Cerebellum (tissue), 4 donors: ENCODE measurements at places on chromosomes 4 and X.
A peak's percentile ranks its signal among the peaks of the same experiment; 100 is the strongest.

GRCh38 chrX:45515262-45516215 lies 314.9 kb upstream of the DIPK2B start:
- DNase-seq, result peak; percentile 2

GRCh38 chrX:109485470-109486340 lies 3.8 kb upstream of the GUCY2F start:
- DNase-seq, result peak; percentile 31

GRCh38 chr4:166257891-166258290 lies 384.9 kb downstream of the TLL1 start:
- no peak for DNase-seq

GRCh38 chrX:39322496-39322895 lies 521.2 kb downstream of the MID1IP1 start:
- no peak for DNase-seq

GRCh38 chr4:144356941-144357381 lies 216.4 kb upstream of the GYPA start:
- no peak for DNase-seq

GRCh38 chrX:56314334-56314733 lies 82.2 kb downstream of the KLF8 start:
- no peak for DNase-seq

- no peak for DNase-seq
Observed at GRCh38 chrX:253451-254297, 27.5 kb upstream of the PLCXD1 start.

GRCh38 chrX:45850197-45850774 lies 649.6 kb upstream of the DIPK2B start:
- DNase-seq, result no peak

GRCh38 chr4:9901257-9901656 lies 119.8 kb downstream of the DRD5 start:
- DNase-seq, result no peak

DNA sequence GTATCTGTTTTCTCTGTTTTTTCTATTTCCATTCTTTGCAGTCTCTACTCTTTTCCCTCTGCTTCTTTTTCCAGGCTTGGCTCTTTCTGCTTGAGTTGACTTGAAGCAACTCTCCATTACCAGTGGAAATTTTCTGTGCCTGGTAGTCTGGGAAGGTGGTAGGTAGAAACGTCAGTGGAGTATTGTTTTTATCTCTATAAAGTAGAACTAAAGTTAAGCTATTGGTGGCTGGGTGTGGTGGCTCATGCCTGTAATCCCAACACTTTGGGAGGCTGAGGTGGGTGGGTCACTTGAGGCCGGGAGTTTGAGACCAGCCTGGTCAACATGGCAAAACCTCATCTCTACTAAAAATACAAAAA lies 438.1 kb upstream of the AR start:
- DNase-seq, result no peak

DNA sequence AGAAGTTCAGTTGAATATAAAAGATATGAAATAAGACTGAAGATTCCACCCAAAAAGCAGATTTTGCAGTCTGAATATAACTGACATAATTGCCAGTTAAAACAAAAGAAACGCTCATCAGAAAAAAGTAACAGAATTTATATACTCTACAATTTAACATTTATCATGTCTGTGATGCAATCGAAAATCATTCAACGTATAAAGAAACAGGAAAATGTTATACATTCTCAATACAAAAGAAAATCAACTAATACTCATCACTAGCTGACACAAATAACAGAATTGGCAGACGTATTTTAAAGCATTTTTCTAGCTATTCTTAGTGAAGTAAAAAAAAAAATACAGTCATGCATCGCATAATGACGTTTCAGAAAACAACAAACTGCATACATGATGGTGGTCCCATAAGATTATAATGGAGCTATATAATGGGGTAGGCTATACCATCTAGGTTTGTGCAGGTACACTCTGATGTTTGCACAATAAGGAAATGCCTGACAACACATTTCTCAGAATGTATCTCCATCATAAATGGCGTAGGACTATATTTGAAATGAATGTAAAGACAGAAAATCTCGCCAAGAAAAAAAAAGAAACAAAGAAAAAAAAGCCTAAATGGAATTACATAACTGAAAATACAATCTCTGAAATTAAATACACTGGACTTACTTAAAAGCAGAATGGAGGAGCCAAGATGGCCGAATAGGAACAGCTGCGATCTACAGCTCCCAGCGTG lies 34.3 kb downstream of the OR13H1 start:
- DNase-seq, result no peak

DNA sequence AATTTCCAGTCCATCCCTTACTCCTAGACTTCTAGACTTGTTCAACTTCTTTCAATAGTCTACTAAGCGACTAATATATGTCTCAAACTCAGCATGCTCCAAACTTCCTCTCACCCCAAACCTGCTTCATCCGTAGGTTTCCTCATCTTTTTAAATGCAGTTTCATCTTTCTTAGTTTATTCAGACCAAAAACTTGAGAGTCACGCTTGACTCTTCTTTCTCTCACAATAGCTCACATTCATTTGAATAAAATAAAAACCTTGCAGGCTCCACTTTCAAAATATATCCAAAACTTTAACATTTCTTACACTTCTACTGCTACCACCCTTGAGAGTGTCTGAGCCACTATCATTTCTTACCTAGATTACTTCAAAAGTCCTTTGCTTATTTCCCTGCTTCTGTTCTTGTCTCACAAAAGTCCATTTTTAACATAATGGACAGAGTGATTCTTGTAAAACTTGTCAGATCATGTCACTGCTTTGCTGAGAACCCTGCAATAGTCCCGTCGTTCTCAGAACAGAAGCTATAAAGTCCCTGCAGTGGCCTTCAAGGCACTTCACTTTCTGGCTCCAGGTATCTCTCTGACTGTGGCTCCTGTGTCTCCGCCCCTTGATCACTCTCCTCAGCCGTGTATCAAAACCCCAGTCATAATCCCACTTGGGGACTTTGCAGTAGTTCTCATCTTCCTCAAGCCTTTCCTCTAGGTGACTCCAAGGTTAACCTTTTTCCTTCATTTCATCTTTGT lies 167.6 kb downstream of the ARHGAP24 start:
- no peak for DNase-seq

DNA sequence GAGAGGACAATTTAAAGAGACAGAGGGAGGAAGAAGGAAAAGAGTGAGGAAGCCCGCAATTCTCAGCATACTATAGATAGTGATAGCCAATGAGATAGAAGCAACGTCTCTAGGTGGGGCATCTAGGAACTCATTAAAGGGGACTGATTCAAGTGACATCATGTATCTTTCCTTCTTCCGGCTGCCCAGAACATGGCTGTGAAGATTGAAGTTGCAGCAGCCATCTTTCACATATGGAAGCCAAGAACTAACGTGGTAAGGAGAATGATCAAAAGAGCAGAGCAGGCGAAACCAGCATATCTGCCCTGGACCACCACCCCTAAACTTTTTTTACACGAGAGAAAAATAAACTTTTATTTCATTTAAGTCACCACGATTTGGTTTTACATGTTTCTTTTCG lies 133.8 kb downstream of the DDX53 start:
- DNase-seq, result no peak

DNA sequence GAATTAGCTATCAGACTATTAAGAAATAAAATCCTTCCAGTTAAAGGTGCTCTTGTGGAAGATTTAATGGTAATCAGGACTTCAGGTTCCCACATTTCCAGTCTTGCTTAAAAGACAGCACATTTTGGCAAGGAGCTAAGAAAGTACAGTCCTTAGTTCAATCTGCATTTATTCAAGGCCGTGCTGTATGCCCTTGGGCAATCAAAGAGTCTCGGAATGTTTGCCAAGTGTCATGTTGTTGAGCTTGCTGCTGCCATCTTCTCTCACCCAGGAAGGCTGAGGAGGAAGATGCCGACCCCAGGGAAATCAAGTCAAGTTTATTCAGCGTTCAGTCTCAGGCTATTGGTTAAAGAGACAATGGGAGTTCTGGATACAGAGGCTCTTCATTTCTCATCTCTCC lies 388.1 kb upstream of the IGFBP7 start:
- DNase-seq, result no peak

- no peak for DNase-seq
Observed at GRCh38 chr4:68592673-68593072, 16.6 kb upstream of the UGT2B17 start.

DNA sequence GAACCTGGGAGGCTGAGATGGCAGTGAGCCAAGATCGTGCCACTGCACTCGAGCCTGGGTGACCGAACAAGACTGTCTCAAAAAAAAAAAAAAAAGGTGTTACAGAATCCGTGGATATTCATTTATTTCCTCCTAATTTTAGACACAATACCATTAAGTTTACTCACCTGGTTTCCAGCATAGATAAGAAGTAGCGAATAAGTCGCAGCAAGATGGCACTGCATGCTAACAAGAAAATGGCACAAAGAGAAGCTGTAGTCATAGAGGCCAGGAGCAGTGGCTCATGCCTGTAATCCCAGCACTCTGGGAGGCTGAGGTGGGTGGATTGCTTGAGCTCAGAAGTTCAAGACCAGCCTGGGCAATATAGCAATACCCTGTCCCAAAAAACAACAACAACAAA lies 17.0 kb upstream of the MOB1B start:
- no peak for DNase-seq

DNA sequence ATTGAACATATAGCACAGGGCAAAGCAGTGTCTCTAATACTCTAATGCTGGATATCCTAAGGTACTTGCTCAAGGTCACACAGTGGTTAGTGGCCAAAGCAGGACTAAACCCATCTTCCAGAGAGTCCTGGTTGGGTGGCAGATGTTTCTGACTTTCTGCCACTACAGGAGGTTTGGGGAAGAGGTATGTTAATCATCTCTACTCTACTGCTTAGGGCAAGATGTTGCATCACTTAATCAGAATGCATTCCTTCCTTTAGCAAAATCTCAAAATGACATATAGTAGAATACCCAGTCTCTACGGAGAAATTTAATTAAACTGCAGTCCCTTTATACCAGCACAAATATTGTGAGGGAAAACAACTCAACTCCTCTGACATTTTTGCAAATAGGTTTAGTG lies 190.7 kb upstream of the FAM241A start:
- no peak for DNase-seq

GRCh38 chrX:21167494-21167893 lies 206.7 kb upstream of the CNKSR2 start:
- DNase-seq, result no peak

DNA sequence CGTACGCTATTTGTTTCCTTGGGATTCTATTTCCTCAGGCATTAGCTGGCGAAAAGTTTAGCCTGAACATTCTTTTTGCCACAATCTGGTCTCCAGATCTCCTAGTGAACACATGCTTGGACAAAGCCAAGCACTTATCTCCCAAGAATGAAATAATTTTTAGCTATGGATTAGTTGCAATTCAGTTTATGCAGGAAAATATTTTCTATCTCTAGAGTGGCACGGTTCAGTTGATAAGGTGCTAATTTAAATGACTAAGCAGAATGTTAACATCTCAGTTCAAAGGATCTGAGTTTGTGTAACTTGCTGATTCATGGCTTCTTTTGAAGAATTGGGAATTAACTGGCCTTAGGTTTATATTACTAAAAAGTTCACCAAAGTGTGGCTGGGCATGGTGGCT lies 58.1 kb upstream of the JADE1 start:
- no peak for DNase-seq

GRCh38 chrX:110852180-110852579 lies 56.6 kb upstream of the CHRDL1 start:
- DNase-seq, result no peak

- DNase-seq, result no peak
Observed at GRCh38 chrX:150062292-150063137, 124.2 kb upstream of the EOLA2 start.

GRCh38 chr4:86544310-86544966 lies 49.7 kb upstream of the PTPN13 start:
- DNase-seq, result no peak

DNA sequence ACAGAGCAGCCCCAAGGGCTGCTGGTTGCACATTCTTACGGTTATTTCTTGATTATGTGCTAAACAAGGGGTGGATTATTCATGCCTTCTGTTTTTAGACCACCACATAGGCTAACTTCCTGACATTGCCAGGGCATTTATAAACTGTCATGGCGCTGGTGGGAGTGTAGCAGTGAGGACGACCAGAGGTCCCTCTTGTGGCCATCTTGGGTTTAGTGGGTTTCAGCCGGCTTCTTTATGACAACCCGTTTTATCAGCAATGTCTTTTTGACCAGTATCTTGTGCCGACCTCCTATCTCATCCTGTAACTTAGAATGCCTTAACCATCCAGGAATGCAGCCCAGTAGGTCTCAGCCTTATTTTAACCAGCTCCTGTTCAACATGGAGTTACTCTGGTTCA lies 212.4 kb upstream of the GRID2 start:
- DNase-seq, result no peak

GRCh38 chr4:145299380-145300076 lies 119.1 kb upstream of the OTUD4 start:
- no peak for DNase-seq

- no peak for DNase-seq
Observed at GRCh38 chr4:174631901-174632758, 109.8 kb upstream of the HPGD start.

- DNase-seq, result no peak
Observed at GRCh38 chrX:40530509-40530908, 50.3 kb upstream of the ATP6AP2 start.

GRCh38 chrX:40579900-40580536 lies 752 bp upstream of the ATP6AP2 start:
- DNase-seq, result peak; percentile 2

GRCh38 chr4:21879187-21879586 lies 69.4 kb downstream of the KCNIP4 start:
- DNase-seq, result no peak

DNA sequence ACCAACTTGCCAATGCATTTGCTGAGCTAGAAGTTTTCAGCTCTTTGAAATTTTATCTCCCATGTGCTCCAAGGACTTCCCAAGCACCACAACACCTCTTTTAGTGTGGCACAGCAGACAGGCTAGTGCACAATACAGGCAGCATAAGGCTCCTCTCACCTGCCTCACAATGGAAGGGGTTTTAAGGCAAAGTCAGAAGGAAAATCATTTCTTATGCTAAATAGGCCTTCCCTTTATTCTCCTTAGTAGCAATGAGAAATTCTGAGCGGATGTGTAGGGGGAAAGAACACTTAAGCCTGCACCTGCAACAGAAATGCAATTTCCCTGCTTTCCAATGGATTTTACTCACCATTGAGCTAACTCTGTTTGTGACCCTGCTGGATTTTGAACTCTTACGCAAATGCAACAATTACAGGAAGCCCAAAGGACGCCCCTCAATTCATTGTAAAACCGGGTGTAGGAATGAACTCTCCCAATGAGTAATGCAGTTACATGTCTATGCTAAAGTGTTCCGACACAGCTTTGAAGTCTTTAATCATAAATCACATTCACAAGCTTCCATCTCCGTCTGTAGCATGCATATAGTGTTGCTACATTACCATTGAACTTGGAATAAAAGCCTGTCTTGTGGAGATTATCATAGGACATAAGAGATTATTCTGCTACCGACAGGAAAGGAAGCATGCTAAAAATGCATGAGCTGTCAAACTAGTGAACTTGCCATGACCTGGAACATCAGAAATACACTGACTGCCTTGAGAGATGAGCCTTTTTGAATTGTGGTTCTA lies 1084.9 kb downstream of the RPA4 start:
- no peak for DNase-seq
